ENCODE measurements at places on chromosomes 3 and 15. TPM values are rescaled to one million over a fixed set of nuclear protein-coding genes. Genes with fewer than 3 reads are reported as not detected.

DNA sequence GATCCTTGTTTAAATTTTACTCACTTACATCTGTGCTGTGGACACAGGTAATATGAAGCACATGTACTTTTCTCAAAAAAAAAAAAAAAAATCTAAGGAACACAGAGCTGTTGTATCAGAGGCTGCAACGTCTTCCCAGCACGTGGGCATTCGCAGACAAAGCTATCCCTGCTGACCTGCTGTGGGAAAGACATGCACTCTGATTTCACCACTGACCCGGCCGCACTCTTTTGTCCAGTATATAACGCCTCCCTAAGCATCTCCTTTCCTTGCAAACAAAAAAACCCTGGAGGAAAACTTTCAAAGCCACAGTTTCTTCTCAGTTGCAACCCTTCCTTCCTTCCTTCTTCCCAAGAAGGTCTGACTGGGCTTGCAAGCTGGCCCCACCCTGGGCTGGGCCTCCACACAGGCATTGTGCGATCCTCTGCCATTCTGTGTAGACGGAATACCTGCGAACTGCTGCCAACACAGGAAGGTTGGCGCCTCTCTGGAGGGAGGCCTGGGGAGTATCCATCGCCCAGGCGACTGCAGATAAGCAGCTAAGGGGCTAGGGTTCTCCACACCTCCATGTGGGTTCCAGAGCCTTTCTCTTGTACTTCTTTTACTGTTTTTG is 50.8 kb downstream of the SLC12A8 start:
- DNase-seq, result no peak

GRCh38 chr3:58335652-58335947 is 2.9 kb downstream of the PXK start:
- DNase-seq, result no peak

DNA sequence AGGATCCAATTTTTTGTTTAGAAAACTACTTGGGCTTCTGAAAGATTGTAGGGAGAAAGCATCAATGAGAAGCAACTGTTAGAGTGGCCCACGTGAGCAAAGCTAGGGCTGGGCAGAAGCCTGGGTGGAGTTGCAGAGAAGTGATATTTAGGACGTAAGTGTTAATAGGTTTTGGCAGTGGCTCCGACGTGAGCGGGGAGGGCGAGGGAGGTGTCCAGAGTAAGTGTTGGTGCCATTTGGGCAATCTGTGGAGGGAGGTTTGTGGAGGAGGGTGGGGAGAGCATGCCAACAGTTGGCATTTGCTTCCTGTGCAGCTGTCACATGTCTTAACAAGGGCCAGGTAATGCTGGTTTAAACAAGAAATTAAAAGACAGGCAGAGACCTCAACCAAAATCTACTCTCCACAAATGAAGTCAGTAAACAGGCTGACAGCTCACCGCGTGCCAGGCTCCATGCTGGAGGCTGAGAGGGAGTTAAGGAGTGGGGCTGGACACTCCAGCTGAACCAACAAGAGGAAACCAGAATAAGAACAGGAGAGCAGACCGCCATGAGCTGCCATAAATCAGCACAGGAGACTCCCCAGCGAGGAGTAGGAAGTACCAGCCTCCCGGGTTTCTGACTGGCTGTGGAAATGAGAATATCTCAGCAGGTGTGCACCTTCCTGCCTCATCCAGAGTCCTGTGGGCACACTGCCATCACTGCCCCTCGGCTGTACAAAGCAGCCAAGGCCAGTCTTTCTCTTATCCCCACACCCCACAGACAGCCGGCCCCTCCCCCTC is 232.6 kb downstream of the ABHD5 start:
- DNase-seq, result no peak

Gene PARP6
- 124 TPM for polyA plus RNA-seq

Gene CFAP100
- polyA plus RNA-seq, result not detected

Gene ZDHHC23
- polyA plus RNA-seq, result 1.9 TPM

Gene TUSC7
- polyA plus RNA-seq, result not detected

Data from brain (organoid and tissue), 16 donors.